ENCODE measurements at places on chromosomes 6 and 20. TPM values are rescaled to one million over a fixed set of nuclear protein-coding genes. Genes with fewer than 3 reads are reported as not detected.

The MCHR2 gene
- total RNA-seq = not detected

The CEP57L1 gene
- total RNA-seq = 8.2 TPM

The SLC4A11 gene
- 3.1 TPM for total RNA-seq

The DSP gene
- total RNA-seq = 0.14 TPM

The FGD2 gene
- 1.1 TPM for total RNA-seq

The GSTA3 gene
- total RNA-seq = not detected

The PTK7 gene
- total RNA-seq = 4.3 TPM

The BANF2 gene
- not detected for total RNA-seq

The IDH3B gene
- total RNA-seq = 158 TPM

The SCRT2 gene
- not detected for total RNA-seq

The DEFB124 gene
- total RNA-seq = not detected

The NR2E1 gene
- not detected for total RNA-seq

The OR2J2 gene
- not detected for total RNA-seq

The SULF2 gene
- total RNA-seq = 0.66 TPM

The NNAT gene
- not detected for total RNA-seq

The RAET1L gene
- not detected for total RNA-seq

The COL20A1 gene
- total RNA-seq = not detected

The MOG gene
- not detected for total RNA-seq

The OPRM1 gene
- total RNA-seq = not detected

The MEI4 gene
- total RNA-seq = not detected

The EEF1A2 gene
- total RNA-seq = 0.63 TPM

The PCED1A gene
- 12.9 TPM for total RNA-seq

The PRELID3B gene
- 160 TPM for total RNA-seq

The TULP1 gene
- not detected for total RNA-seq

The HLA-DMA gene
- 6.4 TPM for total RNA-seq

The BTNL2 gene
- not detected for total RNA-seq

The ATP6V1G2 gene
- total RNA-seq = 0.84 TPM

The WDR46 gene
- 197 TPM for total RNA-seq

The FOXQ1 gene
- total RNA-seq = not detected

The MCUR1 gene
- 47.1 TPM for total RNA-seq

The MEP1A gene
- total RNA-seq = not detected

The PROKR2 gene
- total RNA-seq = not detected

The ID1 gene
- total RNA-seq = 1.6 TPM

The SLC22A16 gene
- not detected for total RNA-seq

The PKIG gene
- total RNA-seq = 2.1 TPM

The CST1 gene
- total RNA-seq = not detected

The TMEM151B gene
- 0.03 TPM for total RNA-seq

The FRS3 gene
- total RNA-seq = 5.3 TPM

The HLA-DMB gene
- total RNA-seq = 1.4 TPM

The DNMT3B gene
- 0.63 TPM for total RNA-seq

The CBLN4 gene
- total RNA-seq = not detected

The HLA-B gene
- total RNA-seq = 5,156 TPM

The SIRPD gene
- not detected for total RNA-seq

The HLA-DOA gene
- 2.0 TPM for total RNA-seq

The VSX1 gene
- not detected for total RNA-seq

The ARFRP1 gene
- total RNA-seq = 63.5 TPM

Measured in activated T-cell treated with anti-CD3 and anti-CD28 coated beads, Interleukin-2, amount 50 U/mL, for 4 hours (primary cell).